NAMALWA (cell line): ENCODE measurements at places on chromosomes 11 and 22.

GRCh38 chr11:87092159-87092558, 54.4 kb downstream of the TMEM135 start:
- no peak for DNase-seq

DNA sequence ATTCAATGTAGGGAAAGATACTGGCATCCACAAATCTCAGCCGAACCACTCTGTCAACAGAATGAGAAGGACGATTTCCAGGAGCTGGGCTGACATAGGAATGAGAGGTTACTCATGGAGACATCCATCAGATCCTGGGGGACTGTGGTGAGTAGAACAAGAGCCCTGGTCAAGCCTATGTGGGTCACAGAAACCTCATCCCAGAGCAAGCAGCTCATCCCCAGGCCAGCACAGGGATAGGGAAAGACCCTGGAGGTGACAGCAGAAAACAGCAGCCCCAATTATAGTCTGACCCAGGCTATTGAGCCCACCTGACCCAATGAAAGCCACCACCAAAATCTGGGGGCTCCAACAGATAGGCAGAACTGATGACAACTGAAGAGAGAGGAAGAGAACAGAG, 128.0 kb upstream of the SERPIND1 start:
- DNase-seq: no peak

- DNase-seq: no peak
These were observed 124.2 kb upstream of the B3GAT1 start for GRCh38 chr11:134536219-134536618.

GRCh38 chr11:58726737-58727414, 4.9 kb downstream of the GLYAT start:
- no peak for DNase-seq

DNA sequence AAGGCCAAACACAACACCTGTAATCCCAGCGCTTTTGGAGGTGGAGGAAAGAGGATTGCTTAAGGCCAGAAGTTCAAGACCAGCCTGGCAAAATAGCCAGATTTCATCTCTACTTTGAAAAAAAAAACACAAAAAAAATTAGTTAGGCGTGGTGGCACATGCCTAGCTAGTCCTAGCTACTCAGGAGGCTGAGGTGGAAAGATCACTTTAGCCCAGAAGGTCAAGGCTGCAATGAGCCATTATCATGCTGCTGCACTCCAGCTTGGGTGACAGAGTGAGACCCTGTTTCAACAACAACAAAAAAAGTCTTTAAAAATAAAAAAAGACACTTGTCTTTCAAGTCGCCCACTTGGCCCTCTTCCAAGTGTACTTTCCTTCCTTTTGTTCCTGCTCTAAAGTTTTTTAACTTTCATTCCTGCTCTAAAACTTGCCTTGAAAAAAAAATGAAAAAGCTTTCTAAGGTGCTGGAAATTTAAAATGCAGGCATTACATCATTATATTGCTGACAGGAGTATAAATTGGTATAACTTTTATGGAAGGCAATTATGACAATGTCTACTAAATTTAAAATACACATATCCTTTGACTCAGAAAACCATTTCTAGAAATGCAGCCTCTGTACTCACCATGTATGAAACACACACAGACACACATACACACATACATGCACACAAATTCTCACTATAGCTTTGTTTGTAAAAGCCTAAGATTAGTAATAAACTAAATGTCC, 12.7 kb downstream of the LIPT2 start:
- no peak for DNase-seq

- peak; percentile 34 for DNase-seq
These were observed 72.7 kb downstream of the FEZ1 start for GRCh38 chr11:125423247-125423849.

DNA sequence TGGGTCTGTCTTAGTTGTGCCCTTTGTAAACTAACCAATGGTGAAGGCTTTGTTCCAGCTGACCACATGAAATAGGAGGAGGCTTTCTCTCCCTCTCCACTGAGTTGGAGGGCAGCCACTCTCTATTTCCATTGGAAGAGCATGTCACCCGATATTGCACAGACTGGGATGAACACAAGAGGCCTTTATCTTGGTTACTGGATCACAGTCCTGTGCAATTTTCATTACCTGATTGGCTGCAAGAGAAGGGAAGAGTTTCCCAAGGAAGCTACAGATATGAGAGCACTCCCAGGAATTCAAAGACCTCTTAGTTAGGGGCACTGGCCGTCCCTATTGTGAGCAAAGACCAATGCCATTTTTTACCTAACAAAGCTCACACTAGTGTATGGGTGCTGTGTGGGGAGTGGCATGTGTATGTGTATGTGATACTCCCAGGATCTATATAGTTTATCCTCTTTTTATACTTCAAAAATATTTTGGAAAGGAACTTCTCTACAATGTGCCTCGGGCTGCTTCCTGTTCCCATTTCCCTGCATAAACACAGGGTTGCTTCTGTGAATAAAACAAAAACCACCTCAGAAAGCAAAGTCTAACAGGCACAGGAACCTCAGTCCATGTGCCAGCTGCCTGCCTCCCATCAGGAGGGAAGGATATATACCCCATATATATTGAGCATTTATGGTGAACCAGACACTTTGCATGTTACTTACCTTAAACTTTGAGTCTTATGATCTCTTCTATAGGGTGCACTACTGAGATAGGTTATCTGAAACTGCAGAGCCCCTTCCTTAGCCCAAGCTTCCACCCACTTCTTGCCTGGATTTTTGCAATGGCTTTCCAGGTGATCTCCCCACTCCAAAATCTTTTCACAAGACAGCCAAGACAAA, 126.5 kb downstream of the RASSF10 start:
- DNase-seq: no peak

DNA sequence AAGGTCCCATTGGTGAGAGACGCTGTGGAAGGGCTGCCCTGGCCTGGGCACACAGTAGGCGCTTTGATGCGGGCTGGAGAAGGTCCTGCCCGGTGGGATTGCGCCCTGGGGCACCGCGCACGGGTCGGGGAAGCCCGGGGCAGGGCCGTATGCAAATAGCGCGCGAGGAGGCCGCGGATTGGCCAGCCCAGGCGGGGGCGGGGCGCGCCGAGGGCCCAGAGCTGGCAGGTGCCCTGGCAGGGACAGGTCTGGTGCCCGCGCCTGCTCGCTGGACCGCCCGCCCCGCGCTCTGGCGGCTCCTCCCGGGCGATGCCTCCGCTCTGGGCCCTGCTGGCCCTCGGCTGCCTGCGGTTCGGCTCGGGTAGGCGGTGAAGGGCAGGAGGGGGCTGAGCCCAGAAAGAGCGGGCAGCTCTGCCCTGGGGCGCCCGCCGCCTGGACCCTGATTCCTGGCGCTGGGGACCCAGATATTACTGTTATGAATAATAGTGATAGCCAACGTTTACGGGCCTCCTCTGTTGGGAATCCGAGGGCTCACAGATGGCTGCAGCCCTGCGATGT, at the start of gene UPK3A:
Gene UPK3A (plus strand): TSS at position 245 of the 558 bp plus-strand sequence. CDS start 65 bp downstream, at position 310.
- DNase-seq: no peak

GRCh38 chr11:94023856-94024255, 2.7 kb downstream of the HEPHL1 start:
- no peak for DNase-seq

GRCh38 chr11:117876059-117876340, 458 bp downstream of the FXYD6 start:
- DNase-seq: no peak

GRCh38 chr11:17410606-17411379, 22.3 kb upstream of the KCNJ11 start:
- DNase-seq: no peak

- no peak for DNase-seq
These were observed 129.9 kb upstream of the TTC12 start for GRCh38 chr11:113184498-113184897.

DNA sequence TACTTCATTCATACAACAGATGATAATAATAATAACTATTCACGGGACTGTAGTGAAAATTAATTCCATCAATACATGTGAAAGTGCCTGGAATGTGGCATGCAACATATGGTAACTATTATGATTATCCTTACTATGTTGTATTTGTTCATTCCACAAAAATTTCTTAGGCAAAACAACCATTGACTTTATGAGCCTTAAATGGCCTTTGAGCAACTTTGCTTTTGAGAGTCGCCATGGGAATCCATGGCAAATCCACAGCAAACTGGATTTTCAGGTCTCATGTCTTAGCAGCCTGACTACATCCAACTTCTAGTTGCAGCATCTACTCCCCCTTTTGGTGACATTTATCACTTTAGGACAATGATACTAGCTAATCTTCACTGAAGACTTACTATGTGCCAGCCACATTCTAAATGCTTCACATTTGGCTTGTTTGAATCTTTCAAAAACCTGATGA, 56.8 kb downstream of the SLC1A2 start:
- no peak for DNase-seq

GRCh38 chr22:47374901-47375575, 612.6 kb downstream of the TBC1D22A start:
- DNase-seq: no peak

GRCh38 chr11:126633330-126633729, 277.8 kb downstream of the ST3GAL4 start:
- DNase-seq: no peak

DNA sequence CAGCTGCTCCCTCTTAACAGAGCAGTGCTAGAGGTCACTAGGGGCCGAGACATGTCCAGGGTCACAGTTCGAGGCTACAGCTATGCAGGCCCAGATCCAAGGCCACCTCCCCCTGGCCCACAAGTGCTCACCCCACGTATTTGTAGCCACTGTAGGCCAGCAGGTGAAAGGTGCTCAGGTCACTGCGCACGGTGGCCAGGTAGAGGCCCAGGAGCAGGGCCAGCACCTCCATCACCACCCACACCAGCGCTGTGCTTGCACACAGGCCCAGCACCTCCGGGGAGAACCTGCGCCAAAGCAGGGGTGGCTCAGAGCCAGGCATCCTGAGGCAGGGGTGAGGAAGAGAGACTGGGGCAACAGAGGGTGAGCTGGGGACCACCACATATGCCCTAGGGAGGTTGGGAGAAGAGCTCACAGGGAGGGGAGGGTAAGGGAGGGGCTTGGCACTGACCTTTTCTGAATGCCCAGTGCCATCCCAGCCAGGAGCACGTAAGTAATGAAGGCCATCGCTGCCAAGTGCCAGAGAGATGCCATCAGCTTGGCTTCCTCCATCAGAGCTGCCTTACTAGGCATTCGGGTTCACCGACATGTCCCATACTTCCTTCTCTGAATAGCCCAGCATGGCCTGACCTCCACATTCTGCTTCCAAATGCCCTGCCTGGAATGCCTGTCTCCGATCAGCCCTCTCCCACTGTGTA, 3.5 kb downstream of the YIF1A start:
- no peak for DNase-seq

- DNase-seq: no peak
These were observed 84.6 kb downstream of the ETS1 start for GRCh38 chr11:128502726-128503125.

- DNase-seq: no peak
These were observed 85.5 kb upstream of the PGR start for GRCh38 chr11:101215069-101215468.

DNA sequence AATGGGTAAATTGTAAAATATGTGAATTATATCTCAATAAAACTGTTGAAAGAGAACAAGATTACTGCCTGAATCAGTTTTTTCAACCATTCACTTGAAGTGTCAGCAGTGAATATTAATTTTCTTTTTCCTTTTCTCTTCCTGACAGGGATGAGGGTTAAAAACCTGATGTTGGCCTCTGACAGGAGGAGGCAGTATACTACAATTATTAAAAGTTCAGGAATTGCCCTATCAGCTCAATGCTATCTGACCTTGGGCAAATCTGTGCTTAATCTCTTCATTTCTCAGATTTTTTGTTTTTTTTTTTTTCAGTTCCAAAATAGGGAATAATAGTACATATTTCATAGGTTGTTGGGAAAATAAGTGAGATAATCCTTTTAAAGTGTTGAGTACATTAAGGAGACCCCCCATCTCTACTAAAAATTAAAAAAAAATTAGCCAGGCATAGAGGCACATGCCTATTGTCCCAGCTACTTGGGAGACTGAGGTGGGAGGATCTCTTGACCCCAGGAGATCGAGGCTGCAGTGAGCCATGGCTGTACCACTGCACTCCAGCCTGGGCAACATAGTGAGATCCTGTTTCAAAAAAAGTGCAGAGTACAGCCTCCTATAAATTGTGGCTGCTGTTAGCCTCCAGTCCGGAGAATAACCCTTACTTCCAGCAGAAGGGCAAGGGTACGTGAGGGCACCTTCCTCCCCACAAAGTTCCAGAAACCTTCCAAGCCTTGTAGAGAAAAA, 48.8 kb downstream of the TRIM44 start:
- no peak for DNase-seq

DNA sequence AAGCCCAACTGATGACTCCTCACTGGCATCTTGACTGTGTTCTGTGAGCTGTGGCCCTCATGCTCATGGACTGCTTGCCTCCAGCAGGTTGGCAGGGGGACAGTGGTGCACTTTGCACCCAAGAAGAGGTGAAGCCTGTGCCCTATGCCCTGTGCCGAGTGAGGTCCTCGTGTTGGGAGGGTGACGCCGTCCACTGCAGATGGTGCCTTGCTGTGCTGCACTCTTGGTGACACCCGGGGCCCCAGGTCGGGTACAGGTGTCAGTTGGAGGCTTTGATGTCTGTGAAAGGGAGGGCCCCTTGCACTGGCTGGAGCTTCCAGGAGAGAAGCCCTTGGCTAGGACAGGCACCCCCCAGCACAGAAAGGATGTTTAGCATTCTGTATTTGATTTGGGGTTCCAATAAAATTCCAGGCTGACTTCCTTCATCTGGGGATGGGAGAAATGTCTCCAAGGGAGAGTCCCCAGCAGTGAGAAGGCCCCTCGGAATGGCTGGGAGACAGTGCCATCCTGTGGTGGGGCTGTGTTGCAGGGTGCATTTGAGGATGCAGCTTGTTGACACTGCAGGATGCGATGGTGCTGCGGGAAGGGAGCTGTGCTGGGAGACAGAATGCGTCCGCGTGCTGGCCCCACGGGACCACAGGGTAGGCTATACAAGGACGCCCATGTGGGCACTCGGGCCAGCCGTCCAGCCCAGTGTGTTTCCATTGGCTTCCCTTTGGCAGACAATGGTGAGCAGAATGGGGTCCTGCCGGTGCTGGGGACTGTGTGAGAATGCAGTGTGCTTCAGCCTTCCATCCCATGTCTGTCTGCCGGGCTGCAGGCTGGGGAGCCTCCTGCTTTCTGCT, 2.5 kb upstream of the ZDHHC8 start:
- peak; percentile 67 for DNase-seq

GRCh38 chr11:75465701-75466531, 32.9 kb upstream of the KLHL35 start:
- no peak for DNase-seq

DNA sequence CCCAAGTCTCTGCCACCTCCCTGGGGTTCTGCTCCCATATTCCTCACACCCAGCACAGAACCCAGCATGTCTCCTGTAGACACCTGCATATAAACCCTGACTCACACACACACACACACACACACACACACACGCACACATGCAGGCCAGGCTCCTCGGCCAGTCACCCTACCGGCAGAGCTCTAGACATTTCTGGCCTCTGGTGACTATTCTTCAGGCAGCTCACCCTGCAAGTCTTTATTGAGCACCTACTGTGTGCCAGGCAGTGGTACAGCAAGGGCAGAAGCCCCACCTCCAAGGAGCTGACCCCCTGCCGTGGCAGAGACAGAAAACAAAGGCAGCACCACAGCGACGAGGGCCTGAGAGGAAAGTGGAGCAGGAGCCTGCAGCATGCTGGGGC, 50.3 kb downstream of the CDKN1C start:
- no peak for DNase-seq
